ENCODE measurements at places on chromosomes 7 and 10. TPM values are rescaled to one million over a fixed set of nuclear protein-coding genes. Genes with fewer than 3 reads are reported as not detected.

Gene ZNF853
- 1.9 TPM for total RNA-seq

Gene ZNF467
- 1.1 TPM for total RNA-seq

Gene PNLIPRP3
- not detected for total RNA-seq

Gene TMEM229A
- not detected for total RNA-seq

Gene TRRAP
- 16.2 TPM for total RNA-seq

Gene ZEB1
- total RNA-seq, result 8.7 TPM

Gene TSPAN33
- total RNA-seq, result 6.5 TPM

Gene GNG11
- total RNA-seq, result 35.6 TPM

All from A549 treated with CpdA at 1 μM for 4 hours (cell line).